ENCODE measurements at places on chromosomes 6 and 20.

- no peak for DNase-seq
These were observed 104.9 kb upstream of the TFAP2D start for GRCh38 chr6:50608421-50608820.

DNA sequence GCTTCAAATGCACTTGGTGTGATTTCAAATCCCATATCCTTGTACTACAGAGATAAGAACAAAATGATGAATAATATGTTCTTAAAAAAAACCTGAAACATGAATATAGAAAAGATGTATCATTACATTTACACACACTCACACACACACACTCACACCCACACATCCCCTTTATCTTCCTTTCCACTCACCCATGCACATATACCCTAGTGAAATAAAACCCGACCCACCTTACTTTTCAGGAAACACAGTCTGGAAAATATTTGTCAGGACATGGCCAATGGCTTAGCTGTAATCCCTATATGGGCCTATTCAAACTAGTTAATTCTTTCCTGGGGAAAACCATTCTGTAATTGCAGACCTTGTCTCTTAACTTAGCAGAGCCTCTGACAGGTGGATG, 60.8 kb upstream of the EDN1 start:
- no peak for DNase-seq

DNA sequence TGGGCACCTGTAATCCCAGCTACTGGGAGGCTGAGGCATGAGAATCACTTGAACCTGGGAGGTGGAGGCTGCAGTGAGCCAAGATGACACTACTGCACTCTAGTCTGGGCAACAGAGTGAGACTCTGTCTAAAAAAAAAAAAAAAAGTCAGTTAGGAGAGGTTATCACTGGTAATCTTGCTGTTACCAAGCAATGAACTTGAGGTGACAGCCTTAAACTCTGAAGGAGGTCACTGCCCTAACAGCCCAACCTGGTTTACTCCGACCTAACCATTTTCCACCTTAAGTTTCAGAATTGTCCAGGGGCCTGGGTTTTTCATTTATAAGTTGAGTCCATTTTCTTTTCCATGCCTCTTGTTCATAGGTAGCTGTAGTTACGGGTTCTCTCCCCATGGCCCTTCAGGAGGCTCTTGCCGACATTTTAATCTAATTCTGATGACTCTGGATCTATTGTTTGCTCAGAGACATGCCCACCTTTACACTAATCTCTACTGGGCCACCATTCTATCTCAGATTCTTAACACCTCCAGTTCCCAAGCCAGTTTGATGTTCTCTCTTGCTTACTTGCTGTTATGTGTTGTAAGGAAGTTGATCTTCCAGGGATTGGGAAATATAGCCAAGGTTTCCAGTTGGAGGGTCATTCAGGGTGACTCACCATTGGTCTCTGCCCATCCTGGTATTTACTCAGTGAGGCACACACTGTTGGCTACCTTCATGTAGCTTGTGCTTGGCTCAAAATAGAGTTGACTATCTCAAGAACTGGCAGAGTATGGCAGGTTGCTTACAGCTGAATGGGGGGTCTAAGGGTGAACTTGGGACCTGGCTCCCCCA, 29.1 kb downstream of the SHLD1 start:
- DNase-seq: no peak

GRCh38 chr20:31875671-31876070, 5.2 kb downstream of the TTLL9 start:
- no peak for DNase-seq

GRCh38 chr6:137286368-137286767, 67.2 kb upstream of the IFNGR1 start:
- no peak for DNase-seq

- DNase-seq: peak; percentile 35
These were observed 861 bp upstream of the HLA-A start for GRCh38 chr6:29941471-29941870.

DNA sequence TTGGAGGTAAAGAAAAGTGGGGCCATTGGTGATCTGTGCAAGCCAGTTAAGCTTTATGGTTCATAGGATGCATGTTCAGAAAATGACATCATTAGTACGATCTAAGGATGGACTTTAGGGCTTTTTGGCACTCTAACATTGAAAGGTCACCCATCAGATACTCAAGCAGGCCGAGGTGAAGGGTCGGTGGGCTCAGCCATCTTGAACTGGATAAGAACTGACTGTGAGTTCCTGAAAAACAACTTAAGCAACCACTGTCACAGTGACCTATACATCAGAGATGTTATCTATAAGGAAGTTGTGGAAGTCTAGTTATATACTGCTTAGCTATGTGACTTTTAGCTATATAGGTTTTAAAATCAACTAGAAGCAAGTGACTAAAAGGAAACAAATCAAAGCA, 13.0 kb upstream of the ITCH start:
- no peak for DNase-seq

GRCh38 chr20:36344517-36345132, 38.5 kb downstream of the DLGAP4 start:
- DNase-seq: peak; percentile 24

GRCh38 chr20:64176971-64177370, 12.7 kb downstream of the MYT1 start:
- no peak for DNase-seq

GRCh38 chr6:13485303-13485702, 2.1 kb downstream of the GFOD1 start:
- peak; percentile 43 for DNase-seq

- no peak for DNase-seq
These were observed 13.1 kb downstream of the UTRN start for GRCh38 chr6:144298194-144298593.
